Left lung (tissue), 14 donors: ENCODE measurements at places on chromosomes 1 and 21. TPM values are rescaled to one million over a fixed set of nuclear protein-coding genes. Genes with fewer than 3 reads are reported as not detected.

The LORICRIN gene
- not detected for total RNA-seq

DNA sequence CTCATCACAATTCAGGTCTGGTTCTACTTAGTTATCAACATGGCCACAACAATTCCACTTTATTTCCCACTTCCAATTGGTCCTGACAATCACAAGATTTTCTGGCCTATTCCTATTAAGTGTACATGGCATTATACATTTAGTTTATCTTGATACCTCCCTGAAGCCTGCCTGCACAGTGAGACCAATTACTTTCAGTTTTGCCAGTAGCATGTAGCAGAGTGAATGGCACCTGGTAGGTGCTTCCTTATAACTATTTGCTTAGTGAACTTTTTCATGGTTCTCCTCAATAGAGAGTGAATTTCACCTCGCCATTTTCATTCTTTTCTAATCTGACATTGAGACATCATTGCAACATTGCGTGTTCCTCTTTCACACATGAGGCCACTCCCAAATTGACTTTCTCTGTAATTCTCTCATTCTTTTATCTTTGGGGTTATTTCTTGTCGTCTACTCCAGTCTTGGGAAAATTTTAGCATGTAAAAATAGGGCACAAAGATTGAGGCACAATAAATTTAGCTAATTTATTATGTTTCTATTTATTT is 124.3 kb downstream of the DISC1 start:
- no peak for DNase-seq

DNA sequence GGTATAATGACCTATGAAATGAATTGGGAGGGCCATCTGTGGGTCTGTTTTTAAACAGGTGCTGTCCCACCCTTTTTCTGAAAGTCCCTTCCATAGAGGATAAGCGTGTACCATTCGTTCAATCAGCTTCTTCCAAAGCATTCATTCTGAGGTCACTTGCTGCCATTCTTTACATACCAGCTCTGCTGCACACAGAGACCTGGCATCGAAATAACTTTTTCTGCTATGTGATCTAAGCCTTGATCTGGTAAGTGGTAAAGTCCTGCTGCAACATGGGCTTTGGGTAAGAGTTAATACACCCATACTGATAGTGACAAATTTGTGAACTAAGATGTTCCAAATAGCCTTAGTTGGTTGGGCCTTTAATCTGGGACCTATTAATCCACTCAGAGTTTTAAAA is 38.9 kb downstream of the DR1 start:
- DNase-seq = no peak

The CD101 gene
- 2.7 TPM for total RNA-seq

The SYT6 gene
- not detected for total RNA-seq

DNA sequence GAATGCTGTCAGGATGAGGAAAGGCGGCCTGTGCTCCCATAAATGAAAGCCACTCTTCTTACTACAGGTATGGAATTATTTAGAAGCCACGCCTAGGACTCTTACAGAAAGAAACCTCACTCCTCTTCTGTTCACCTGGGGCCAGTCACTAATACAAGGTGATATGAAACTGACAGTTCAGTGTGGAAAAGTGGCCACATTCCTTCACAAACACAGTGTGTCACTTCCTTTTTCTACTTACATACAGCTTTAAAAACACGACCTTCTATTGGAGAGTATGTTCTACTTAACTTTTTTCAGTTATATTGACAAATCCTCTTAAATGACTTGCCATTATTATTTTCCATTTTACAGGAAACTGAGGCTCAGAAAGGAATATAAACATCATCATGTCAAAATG is 163.1 kb downstream of the PCNX2 start:
- no peak for DNase-seq

GRCh38 chr21:42404539-42404938 is 837 bp downstream of the UBASH3A start:
- DNase-seq = no peak

- DNase-seq = no peak
Measured at GRCh38 chr1:216807696-216808095, 84.5 kb upstream of the ESRRG start.

The OR2AK2 gene
- total RNA-seq = not detected

The KANK4 gene
- total RNA-seq = 2.0 TPM

DNA sequence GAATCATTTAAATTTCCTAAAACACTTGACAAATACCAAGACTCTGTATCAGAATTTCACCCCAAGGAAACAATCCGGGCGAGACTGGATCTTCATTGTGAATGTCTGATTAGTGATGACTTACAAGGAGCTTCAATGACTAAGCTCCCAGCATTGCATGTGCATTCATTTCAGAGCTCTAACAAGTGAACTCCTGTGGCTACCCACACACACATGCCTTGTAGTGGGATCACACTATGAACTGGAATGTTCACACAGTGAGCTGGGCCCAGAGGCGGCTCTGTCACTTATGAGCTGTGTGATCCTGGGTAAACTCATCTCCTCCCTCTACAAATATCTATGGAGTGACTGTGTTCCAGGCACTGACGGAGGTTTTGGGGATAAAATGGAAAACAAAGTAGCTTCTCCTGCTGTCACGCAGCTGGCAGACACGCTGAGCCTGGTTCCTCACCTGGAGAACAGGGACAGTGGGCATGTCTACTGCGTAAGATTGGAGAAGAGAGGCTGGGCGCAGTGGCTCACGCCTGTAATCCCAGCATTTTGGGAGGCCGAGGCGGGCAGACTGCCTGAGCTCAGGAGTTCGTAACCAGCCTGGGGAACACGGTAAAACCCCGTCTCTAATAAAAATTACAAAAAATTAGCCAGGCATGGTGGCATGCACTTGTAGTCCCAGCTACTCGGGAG is 56.9 kb downstream of the CLSTN1 start:
- no peak for DNase-seq

The S100A3 gene
- 1.7 TPM for total RNA-seq

- no peak for DNase-seq
Measured at GRCh38 chr1:65704318-65704717, 88.4 kb upstream of the PDE4B start.

GRCh38 chr1:9833632-9834031 is 9.9 kb upstream of the CLSTN1 start:
- DNase-seq = no peak

The NEGR1 gene
- 5.7 TPM for total RNA-seq

DNA sequence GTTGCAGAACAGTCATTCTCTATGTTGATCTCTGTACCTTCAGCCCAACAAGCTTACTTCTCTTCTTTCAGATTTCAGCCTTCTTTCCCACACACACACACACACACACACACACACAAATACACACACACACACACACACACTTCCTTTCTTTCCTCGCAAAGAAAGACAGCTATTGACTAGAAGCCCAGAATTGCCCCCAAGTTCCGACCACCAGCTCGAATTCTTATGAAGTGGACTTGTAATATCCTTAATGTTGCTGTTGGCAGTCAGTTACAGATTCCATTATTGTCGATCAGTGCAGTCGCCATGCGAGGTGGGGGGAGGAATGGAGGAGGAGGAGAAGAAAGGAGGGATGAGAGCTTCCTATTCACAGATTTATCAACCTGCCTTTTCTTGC is 125.5 kb downstream of the CLEC20A start:
- DNase-seq = no peak

DNA sequence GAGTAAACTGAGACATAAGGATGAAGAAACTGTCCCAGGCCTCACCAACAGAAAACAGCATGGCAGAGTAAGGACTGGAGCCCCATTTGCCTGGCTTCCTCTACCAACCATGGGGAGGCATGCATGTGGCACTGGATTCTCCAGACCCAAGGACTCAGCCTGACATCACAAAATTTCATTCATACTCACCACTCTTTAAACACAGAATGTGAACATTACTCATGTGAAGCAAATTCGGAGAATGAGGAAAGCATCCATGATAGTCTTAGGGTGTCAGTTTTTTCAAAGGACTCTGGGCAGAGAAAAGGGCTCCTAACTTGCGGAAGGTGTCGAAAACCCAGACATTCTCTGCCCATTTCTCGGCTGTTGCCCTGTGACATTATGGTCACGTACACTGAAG is 83.9 kb downstream of the PCNX2 start:
- no peak for DNase-seq

The SPATA6 gene
- 18.4 TPM for total RNA-seq

GRCh38 chr1:107009281-107009680 is 47.2 kb upstream of the PRMT6 start:
- no peak for DNase-seq

DNA sequence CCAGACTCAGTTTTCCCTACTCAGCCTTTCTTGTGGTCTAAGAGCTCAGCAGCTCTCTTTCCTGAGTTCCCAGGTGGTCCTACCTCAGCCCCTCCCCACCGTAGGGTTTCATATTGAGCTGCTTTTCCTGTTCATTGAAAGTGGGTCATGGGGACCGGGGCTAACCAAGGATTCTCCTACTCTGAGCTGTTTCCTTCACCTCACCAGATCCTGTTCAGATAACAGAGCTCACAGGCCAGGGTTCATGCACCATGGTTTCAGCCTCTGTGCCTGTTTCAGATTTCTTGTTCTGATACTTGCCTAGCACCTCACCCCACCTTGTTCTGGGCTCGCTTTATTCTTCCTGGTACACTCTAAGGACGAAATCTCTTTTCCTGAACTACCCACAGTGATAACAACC is 8.5 kb downstream of the UBQLN4 start:
- no peak for DNase-seq

DNA sequence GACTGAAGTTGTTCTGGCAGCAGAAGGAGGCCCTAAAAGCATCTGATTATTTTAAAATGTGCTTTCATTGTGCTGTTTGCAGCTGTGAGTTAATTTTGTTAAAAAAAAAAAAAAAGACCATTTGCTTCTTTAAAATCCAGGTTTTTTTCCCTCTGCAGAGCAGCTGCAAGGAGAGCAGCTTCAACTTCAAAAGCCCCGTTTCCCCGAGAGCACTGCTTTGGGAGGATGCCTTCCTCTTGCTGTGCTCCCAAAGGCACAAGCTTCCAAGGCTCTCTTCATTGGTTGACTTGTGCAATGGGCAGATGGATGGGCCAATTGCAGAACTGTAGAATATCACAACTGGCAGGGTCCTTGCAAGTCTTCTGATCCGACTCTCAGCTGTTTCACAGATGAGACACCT is 459.2 kb upstream of the PKN2 start:
- DNase-seq = no peak

- no peak for DNase-seq
Measured at GRCh38 chr1:233138788-233139585, 156.5 kb downstream of the PCNX2 start.

The FASLG gene
- total RNA-seq = 1.4 TPM
